Right ventricle myocardium superior (tissue), 1 donor: ENCODE measurements at places on chromosomes 6 and 20.

DNA sequence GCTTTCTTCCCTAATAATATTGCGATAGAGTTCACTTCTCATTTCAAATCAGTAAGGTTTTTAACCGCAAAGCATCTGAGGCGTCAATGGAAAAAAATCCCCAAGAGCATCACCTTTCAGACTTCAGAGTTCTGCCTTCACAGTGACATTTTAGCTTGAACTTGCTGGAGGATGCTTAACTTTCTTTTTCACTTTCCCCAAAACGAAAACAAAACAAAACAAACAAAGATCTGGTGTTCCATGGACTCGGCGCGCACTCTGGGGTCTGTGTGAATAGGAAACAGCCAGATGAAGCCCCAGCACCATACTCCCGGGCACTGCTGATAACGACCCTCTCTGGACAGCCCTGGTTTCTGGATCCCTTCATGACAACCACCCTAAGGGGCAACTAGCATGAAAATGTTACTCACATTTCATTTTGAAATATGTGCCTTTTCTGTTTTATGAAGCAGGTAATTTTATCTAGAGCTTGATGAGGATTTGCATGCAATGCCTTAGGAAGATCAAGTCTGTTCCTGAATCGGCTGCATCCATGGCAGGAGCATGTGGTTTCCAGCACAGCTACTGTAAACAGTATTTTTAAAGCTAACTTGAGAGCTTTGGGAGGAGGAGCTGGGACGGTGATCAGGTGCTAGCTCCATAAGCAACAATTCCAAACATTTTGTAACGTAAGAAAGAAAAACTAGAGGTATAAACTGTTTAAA is 44.5 kb downstream of the RAMACL start:
- DNase-seq = no peak

- DNase-seq = no peak
These were observed 708 bp downstream of the WDR46 start for GRCh38 chr6:33288141-33288920.

- DNase-seq = peak; percentile 82
These were observed 14.7 kb downstream of the UCKL1 start for GRCh38 chr20:63941282-63942081.

DNA sequence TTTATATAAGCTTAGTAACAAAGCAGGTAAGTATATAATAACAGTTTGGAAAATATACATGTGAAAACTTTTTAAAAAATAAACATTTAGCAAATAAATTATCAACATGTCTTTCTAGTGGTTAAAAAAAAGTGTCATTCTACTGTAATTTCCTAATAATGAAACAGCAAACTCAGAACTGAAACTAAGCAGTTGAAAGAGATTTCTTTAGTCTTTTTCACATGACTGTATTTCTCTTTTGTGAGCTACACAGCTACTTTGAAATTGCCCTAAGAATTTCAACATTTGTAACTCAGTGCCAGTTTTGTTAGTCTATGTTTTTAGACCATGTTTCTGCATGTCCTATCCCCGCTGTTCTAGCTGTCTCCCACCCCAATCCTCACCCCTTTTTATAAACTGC is 28.4 kb upstream of the SDHAF4 start:
- DNase-seq = no peak

GRCh38 chr6:1587546-1587945 is 22.2 kb upstream of the FOXC1 start:
- no peak for DNase-seq

DNA sequence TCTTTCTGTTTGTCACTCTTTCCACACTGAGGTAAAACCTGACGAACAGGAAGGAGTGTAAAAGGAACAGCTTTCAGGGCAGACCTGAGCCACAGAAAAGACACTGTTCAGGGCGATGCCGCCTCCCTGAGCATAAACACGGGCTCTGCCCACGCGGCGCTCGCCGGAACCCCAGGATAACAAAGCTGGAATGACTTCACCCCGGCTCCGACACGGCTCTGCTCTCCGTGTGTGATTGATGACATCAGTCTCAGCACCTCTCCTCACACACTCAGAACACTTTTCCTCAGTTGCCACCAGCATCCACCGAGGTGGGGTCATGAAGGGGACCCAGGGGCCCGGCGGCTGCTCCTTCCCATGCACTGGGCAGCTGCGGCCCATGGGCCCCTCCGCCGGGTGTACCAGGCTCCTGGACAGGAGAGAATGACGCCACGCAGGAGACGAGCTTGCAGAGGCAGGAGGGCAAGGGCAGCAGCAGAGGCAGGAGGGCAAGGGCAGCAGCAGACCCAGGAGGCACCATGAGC is 43.6 kb downstream of the DLL1 start:
- no peak for DNase-seq

GRCh38 chr20:10242166-10242565 is 23.5 kb downstream of the SNAP25 start:
- no peak for DNase-seq
